ENCODE measurements at places on chromosomes 5 and 9. TPM values are rescaled to one million over a fixed set of nuclear protein-coding genes. Genes with fewer than 3 reads are reported as not detected.

DNA sequence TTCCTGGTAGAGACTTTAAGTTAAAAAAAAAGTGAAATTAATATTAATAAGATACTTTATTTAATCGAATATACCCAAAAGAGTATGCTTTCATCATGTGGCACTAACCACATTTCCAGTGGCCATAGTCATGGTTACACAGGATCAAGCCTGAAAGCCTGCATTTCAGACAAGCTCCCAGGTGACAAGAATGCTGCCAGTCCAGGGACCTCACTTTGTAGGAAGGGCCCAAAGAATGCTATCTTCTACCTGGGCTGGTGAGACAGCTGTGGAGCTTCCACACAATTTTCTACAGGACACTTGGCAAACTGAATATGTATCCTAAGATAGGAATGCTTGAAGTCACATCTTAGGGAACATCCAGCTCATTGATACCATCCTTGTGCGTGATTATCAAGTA lies 203.8 kb downstream of the AUH start:
- H3K4me1 ChIP-seq, result peaks cover 9% of the 10 kb centered on the region
- H3K36me3 ChIP-seq, result no peaks in the 10 kb centered on the region
- H3K27me3 ChIP-seq, result no peaks in the 10 kb centered on the region
- no peak for DNase-seq
- no peak overlapping the region for H3K27ac ChIP-seq

GRCh38 chr9:80605129-80605528 lies 1033.4 kb downstream of the TLE4 start:
- H3K36me3 ChIP-seq, result no peaks in the 10 kb centered on the region
- no peaks in the 10 kb centered on the region for H3K27me3 ChIP-seq
- H3K27ac ChIP-seq, result no peak overlapping the region
- no peaks in the 10 kb centered on the region for H3K4me1 ChIP-seq
- DNase-seq, result peak; percentile 2

GRCh38 chr9:113403646-113404045 lies 2.6 kb upstream of the ALAD start:
- no peak overlapping the region for H3K4me3 ChIP-seq
- peaks cover 7% of the 10 kb centered on the region for H3K4me1 ChIP-seq
- peaks cover 4% of the 10 kb centered on the region for H3K36me3 ChIP-seq
- no peak overlapping the region for H3K27ac ChIP-seq

- H3K4me1 ChIP-seq, result no peaks in the 10 kb centered on the region
- no peaks in the 10 kb centered on the region for H3K36me3 ChIP-seq
- H3K4me3 ChIP-seq, result no peak overlapping the region
- H3K27ac ChIP-seq, result no peak overlapping the region
- H3K27me3 ChIP-seq, result no peaks in the 10 kb centered on the region
Measured at GRCh38 chr5:97623441-97623840, 440.4 kb upstream of the RIOK2 start.

GRCh38 chr5:41539454-41539853 lies 29.1 kb upstream of the PLCXD3 start:
- no peaks in the 10 kb centered on the region for H3K27me3 ChIP-seq
- H3K27ac ChIP-seq, result no peak overlapping the region
- H3K36me3 ChIP-seq, result no peaks in the 10 kb centered on the region
- H3K4me1 ChIP-seq, result no peaks in the 10 kb centered on the region
- DNase-seq, result no peak

DNA sequence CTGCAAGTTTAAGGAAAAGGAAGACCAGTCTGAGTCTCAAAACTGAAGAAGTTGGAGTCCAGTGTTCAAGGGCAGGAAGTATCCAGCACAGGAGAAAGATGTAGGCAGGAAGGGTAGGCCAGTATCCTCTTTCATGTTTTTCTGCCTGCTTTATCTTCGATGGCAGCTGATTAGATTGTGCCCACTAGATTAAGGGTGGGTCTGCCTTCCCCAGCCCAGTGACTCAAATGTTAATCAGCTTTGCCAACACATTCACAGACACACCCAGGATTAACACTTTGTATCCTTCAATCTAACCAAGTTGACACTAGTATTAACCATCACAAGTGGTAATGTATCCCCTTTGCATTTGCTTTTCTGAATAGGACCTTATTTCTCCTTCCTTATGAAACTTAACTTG lies 535.9 kb upstream of the FTMT start:
- no peak for DNase-seq
- no peaks in the 10 kb centered on the region for H3K4me1 ChIP-seq
- no peaks in the 10 kb centered on the region for H3K27me3 ChIP-seq
- H3K27ac ChIP-seq, result no peak overlapping the region

GRCh38 chr9:133880136-133880535 lies 112.0 kb downstream of the VAV2 start:
- no peaks in the 10 kb centered on the region for H3K27me3 ChIP-seq
- no peak for DNase-seq
- H3K36me3 ChIP-seq, result no peaks in the 10 kb centered on the region
- no peaks in the 10 kb centered on the region for H3K4me1 ChIP-seq
- H3K27ac ChIP-seq, result no peak overlapping the region

DNA sequence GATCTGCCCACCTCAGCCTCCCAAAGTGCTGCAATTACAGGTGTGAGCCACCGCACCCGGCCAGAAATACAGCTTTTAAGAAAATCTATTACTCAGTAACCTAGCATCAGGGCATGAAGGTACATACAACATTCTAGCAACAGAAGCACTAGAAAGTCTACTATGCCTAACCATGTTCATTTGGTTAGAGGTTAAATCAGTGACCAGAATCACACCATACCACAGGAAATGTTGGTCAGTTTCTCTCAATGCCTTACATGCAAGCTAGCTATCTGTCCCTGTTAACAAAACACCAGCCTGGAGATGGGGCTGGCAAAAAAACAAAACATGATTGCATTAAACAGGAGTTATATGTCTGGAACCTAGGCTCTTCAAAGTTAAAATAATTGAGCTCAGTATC lies 104.1 kb downstream of the STRBP start:
- DNase-seq, result no peak
- no peak overlapping the region for H3K4me3 ChIP-seq
- H3K4me1 ChIP-seq, result peaks cover 14% of the 10 kb centered on the region
- H3K27me3 ChIP-seq, result no peaks in the 10 kb centered on the region

GRCh38 chr5:179820483-179821297 lies at the start of gene SQSTM1:
Gene SQSTM1, plus strand, starts transcription at chr5:179820905. Its CDS starts 32 bp downstream, at chr5:179820937.
- peak within 1 kb of the TSS; percentile 90 for H3K4me3 ChIP-seq
- peaks cover 37% of the 10 kb centered on the region for H3K4me1 ChIP-seq
- peaks cover 30% of the 10 kb centered on the region for H3K36me3 ChIP-seq
- peak within 1 kb of the TSS; percentile 96 for H3K27ac ChIP-seq
- H3K27me3 ChIP-seq, result no peaks in the 10 kb centered on the region

- peaks cover 81% of the 10 kb centered on the region for H3K27me3 ChIP-seq
- H3K27ac ChIP-seq, result no peak overlapping the region
- DNase-seq, result no peak
Measured at GRCh38 chr5:73381590-73382400, 66.8 kb downstream of the FOXD1 start.

GRCh38 chr5:37576552-37576951 lies 197.4 kb downstream of the WDR70 start:
- H3K27ac ChIP-seq, result no peak overlapping the region
- H3K36me3 ChIP-seq, result no peaks in the 10 kb centered on the region
- no peaks in the 10 kb centered on the region for H3K4me1 ChIP-seq
- no peak for DNase-seq

GRCh38 chr5:102969641-102970040 lies 150.3 kb downstream of the GIN1 start:
- no peak overlapping the region for H3K27ac ChIP-seq
- H3K4me3 ChIP-seq, result no peak overlapping the region
- H3K4me1 ChIP-seq, result peaks cover 17% of the 10 kb centered on the region

- DNase-seq, result no peak
- H3K4me1 ChIP-seq, result no peaks in the 10 kb centered on the region
- H3K27ac ChIP-seq, result no peak overlapping the region
- no peak overlapping the region for H3K4me3 ChIP-seq
- no peaks in the 10 kb centered on the region for H3K36me3 ChIP-seq
- peaks cover 2% of the 10 kb centered on the region for H3K27me3 ChIP-seq
Measured at GRCh38 chr5:139877129-139877597, 81.6 kb downstream of the PSD2 start.

GRCh38 chr5:91382530-91383026 lies 539 bp downstream of the ARRDC3 start:
- no peaks in the 10 kb centered on the region for H3K27me3 ChIP-seq
- DNase-seq, result peak; percentile 71
- H3K4me3 ChIP-seq, result peak overlapping the region; percentile 89
- H3K36me3 ChIP-seq, result peaks cover 4% of the 10 kb centered on the region

- H3K27me3 ChIP-seq, result peaks cover 1% of the 10 kb centered on the region
- no peak overlapping the region for H3K4me3 ChIP-seq
- H3K27ac ChIP-seq, result no peak overlapping the region
- DNase-seq, result no peak
Measured at GRCh38 chr5:139914218-139914807, 118.7 kb downstream of the PSD2 start.

DNA sequence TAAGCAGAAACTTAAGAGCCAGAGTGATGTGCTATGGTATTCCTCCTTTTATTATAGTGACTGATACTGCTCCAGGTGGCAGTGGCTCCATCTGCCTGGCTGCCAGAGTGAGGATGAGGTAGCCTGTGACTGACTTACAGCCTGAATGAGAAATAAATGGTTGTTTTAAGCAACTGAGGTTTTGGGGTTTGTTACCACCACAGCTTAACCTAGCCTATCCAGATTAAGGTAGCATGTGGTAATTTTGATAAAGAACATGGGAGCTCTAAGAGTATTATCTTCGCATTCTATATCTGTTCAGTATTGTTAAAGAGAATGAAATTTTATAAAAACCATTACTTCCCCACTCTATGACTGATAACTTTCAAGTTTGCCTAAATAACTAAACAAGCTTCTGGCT lies 39.0 kb downstream of the GOLPH3 start:
- H3K27me3 ChIP-seq, result no peaks in the 10 kb centered on the region
- peaks cover 4% of the 10 kb centered on the region for H3K36me3 ChIP-seq
- H3K4me1 ChIP-seq, result no peaks in the 10 kb centered on the region
- no peak overlapping the region for H3K4me3 ChIP-seq

DNA sequence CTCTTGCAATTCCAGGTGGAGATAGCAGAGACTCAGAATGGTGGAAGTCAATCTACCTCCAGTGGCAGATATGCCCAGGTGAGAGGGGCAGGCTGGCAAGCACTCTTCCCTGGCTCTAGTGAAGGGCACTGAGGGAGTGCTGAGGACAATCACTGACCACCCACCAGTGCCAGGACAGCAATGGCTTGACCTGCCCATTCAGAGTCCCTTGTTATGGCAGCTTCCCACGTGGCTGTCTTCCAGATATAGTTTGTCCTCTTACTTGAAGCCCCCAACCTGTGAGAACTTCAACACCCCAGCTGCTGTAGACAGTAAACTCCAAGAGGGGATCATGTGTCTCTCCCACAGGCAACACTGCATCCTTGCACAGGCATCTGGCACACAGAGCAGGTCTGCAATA lies 104.7 kb downstream of the LHFPL2 start:
- DNase-seq, result no peak
- no peak overlapping the region for H3K4me3 ChIP-seq
- H3K36me3 ChIP-seq, result no peaks in the 10 kb centered on the region
- H3K4me1 ChIP-seq, result no peaks in the 10 kb centered on the region

DNA sequence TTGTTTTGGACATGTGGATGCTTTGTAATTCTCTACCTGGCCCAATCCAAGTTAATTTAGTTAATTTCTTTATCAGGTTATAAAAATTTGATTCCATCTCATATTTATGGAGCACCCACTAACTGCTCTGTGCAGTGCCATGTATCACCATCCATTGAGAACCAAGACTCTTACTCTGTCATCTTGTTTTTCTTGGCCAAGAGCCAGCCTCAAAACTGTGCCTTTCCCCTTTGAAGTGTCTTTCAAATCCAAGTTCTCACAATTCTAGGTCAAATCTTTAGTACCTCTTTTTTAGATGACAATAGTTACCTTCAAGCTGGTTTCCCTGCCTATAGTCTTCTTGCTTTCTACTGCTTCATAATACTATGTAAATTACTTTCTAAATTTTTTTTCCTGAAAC lies 3.2 kb downstream of the COMMD10 start:
- H3K4me3 ChIP-seq, result no peak overlapping the region
- DNase-seq, result no peak
- H3K27ac ChIP-seq, result no peak overlapping the region
- no peaks in the 10 kb centered on the region for H3K27me3 ChIP-seq
- peaks cover 9% of the 10 kb centered on the region for H3K36me3 ChIP-seq

GRCh38 chr9:81522716-81523551 lies 166.4 kb downstream of the TLE1 start:
- peaks cover 8% of the 10 kb centered on the region for H3K4me1 ChIP-seq
- no peaks in the 10 kb centered on the region for H3K27me3 ChIP-seq
- peak; percentile 73 for DNase-seq
- peak overlapping the region; percentile 1 for H3K27ac ChIP-seq
- H3K4me3 ChIP-seq, result peak overlapping the region; percentile 38

DNA sequence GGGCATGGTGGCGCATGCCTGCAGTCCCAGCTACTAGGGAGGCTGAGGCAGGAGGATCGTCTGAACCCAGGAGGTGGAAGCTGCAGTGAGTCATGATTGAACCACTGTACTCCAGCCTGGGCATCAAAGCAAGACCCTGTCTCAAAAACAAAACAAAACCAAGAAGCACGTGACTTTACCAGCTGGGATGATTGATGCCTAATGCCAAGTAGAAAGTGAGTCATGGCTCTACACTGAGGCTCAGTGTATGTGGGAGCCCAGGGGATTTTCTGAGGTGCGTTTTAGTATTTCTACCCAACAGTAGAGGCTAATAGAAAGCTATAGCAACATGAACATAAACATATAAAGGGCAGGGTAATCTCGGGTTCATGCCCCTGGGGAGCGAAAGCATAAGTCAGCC lies 13.9 kb upstream of the BRD3OS start:
- H3K4me1 ChIP-seq, result no peaks in the 10 kb centered on the region
- peaks cover 3% of the 10 kb centered on the region for H3K27me3 ChIP-seq
- no peak overlapping the region for H3K4me3 ChIP-seq
- H3K27ac ChIP-seq, result no peak overlapping the region

DNA sequence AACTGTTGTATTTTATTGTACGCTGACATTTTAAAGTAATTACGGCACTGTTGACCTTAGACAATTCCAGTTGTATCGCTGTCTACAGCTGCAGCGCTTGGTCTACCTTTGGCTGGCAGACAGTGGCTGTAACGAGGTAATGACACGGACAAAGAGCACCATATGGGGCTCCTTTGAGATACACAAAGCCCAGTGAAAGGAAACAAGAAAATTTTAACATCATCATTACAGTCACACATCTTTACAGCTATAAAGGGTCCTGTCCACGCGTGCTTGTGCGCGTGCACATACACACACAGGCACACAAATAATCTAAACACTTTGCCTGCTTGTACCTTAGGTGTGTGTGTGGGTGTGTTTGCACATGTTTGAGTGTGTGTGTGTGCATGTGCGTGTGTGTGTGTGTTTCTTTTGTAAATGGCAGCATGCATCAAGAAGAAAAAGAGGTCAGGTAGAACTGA lies 946.0 kb downstream of the NR2F1-AS1 start:
- H3K4me3 ChIP-seq, result no peak overlapping the region
- no peaks in the 10 kb centered on the region for H3K36me3 ChIP-seq
- H3K4me1 ChIP-seq, result no peaks in the 10 kb centered on the region
- H3K27ac ChIP-seq, result no peak overlapping the region
- no peaks in the 10 kb centered on the region for H3K27me3 ChIP-seq
- DNase-seq, result no peak

The FYB1 gene
- total RNA-seq, result 0.44 TPM

The ECM2 gene
- total RNA-seq, result not detected

The MOB3B gene
- total RNA-seq, result not detected

The POC5 gene
- total RNA-seq, result 7.8 TPM

The IL4 gene
- total RNA-seq, result not detected

The TEK gene
- 38.9 TPM for total RNA-seq

The TSTD2 gene
- 15.1 TPM for total RNA-seq

Data from endothelial cell of umbilical vein (primary cell).